ENCODE measurements at places on chromosomes 12 and 14.

GRCh38 chr14:104741803-104742251, 11.1 kb upstream of the SIVA1 start:
- DNase-seq, result no peak

GRCh38 chr12:13373803-13374202, 177.3 kb downstream of the EMP1 start:
- DNase-seq, result no peak

DNA sequence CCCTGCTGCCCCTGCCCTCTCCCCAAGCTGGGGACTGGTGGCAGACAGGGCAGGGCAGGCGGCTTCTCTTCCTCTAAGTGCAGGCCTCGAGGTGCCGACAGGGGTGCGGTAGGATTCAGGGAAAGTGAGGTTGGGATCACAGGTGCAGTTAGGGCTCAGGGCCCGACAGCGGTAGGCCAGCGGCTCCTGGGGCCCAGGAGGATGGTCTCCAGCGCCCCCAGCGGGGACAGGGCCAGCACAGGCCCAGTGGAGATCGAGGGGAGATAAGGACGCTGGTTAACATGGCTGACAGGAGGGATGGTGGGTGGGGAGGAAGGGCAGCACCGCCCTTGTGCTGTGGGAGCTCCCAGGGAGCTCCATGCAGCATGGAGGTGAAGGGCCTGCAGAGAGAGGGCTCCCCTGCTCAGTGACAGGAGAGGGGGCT, 935 bp upstream of the CRIP1 start:
- DNase-seq, result no peak

- no peak for DNase-seq
Measured at GRCh38 chr12:6688543-6688998, 604 bp downstream of the ZNF384 start.

- DNase-seq, result no peak
Measured at GRCh38 chr12:108910336-108910735, 30.4 kb downstream of the DAO start.

GRCh38 chr12:121711361-121712189, 977 bp upstream of the TMEM120B start:
- DNase-seq, result no peak

DNA sequence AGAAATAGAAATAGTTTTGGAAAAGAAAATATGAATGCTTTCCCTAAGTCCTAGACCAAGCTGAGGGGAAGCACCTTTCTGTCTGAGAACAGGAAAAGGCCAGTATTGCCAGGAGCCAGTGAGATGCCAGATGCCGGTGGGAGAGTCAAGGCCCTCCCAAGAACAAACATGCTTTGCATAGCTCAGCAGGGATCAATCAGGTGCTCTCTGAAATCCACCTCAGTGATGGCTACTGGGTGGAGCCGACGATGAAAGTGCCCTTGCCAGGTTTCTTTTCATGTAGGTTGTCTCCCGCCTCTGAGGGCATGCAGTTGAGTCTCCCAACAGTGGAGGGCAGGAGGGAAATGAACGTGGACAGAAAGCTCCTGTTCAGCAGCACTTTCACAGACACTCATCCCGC, 28.3 kb downstream of the DEGS2 start:
- DNase-seq, result no peak

- DNase-seq, result no peak
Measured at GRCh38 chr14:33475623-33476022, 475.3 kb downstream of the EGLN3 start.

DNA sequence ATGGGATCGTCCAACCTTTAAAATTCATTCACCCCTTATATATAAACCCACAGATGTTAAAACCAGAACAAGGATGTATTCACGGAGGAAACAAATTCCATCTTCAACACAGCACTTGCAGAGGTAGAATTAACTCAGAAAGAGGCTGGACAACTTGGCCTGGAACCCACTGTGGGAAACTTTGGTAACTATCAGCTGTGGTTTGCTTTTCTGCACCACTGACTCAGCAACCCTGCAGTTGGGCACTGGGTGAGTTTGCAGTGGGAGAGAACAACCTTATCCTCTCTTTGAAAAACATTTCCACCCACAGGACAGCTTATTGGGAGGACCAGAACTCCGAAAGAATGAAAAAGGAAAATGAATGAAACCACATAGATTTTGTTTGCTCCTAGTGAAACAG, 66.3 kb downstream of the ZNF664 start:
- DNase-seq, result no peak

DNA sequence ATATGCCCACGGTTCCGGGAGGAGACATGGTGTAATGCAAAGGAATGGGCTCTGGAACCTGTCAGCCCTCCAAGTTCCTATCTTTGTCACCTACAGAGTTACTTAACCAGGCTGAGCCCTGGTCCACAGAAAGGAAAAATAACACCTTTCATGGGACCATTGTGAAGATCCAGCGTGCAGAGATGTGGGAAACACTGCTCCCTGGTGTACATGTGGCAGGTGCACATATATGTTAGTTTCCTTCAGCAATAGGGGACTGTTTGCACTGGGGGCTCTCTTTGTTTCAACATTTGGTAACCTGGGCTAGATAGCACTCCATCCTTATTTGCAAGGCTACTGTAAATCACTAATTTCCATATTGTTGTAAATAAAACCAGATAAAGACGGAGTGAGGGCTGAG, 72.3 kb downstream of the ANO2 start:
- no peak for DNase-seq

- no peak for DNase-seq
Measured at GRCh38 chr14:104265918-104266630, 127.7 kb downstream of the KIF26A start.

DNA sequence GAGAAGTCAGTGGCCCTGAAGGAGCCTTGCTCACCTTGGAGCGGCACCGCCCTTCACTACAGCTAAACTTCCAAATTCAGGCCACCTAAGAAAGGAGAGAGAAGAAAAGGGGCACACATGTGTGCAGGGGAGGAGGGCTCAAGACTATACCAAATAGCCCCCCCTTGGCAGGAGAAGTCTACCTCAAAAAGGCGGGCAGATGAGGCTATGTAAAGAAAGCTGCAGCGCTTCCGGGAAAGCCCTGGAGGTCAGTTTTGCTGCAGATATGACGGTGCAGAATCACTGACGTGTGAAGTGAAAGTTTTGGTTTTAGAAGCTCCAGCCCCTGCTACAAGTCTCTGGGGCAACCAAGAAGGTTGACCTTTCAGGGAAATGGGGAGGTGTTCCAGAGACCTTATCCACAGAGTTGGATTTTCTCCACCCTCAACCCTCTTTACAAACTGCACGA, 48.2 kb upstream of the PNMA1 start:
- no peak for DNase-seq

DNA sequence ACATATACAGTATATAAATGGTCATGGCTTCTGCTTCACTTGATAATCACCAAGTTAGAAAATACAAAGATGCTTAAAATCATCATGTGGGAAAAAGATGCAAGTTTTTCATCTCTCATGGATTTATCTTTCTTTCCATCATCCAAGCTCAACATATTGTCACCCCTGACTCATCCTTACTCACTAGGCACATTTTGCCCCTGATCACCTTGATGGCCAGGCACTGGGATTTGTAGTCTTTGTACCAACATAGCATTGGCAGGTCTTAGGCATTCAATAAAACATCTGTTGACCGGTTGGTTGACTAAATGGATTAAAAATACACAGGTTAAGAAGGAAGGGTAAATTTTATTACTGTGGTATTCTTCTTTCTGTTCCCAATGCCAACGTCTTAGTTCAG, 28.1 kb downstream of the KLHDC2 start:
- no peak for DNase-seq

Measured in stimulated activated CD4-positive, alpha-beta T cell treated with anti-CD3 and anti-CD28 coated beads, Interleukin-15, amount 100 ng/mL, for 1 hour (primary cell).